ENCODE measurements at places on chromosomes 6 and 20. TPM values are rescaled to one million over a fixed set of nuclear protein-coding genes. Genes with fewer than 3 reads are reported as not detected.

GRCh38 chr20:62618611-62619529 is 23.4 kb upstream of the SLCO4A1 start:
- no peak for DNase-seq

The MRAP2 gene
- not detected for total RNA-seq

The SLC35D3 gene
- total RNA-seq = not detected

The PHACTR1 gene
- 17.7 TPM for total RNA-seq

GRCh38 chr20:22535483-22535882 is 48.9 kb downstream of the FOXA2 start:
- no peak for DNase-seq

DNA sequence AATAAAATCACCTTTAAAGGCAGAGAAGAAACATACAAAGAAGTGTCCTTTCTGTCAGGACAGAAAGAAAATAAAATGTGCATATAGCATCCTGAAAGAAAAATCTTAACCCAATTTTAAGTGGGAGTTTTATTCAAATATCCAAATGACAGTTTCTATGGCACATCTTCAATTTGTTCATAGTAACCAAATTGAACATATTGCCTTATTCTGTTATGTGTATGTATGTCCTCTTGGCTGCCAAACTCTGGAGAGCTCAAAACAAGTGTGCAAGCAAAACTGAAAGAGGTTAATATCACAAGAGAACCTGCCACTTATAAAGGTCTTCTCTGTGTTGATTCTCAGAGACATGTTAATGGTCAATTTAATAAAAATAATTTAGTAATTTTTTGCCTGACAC is 334.7 kb downstream of the BCKDHB start:
- DNase-seq = no peak
